NCI-H2081 (cell line): ENCODE measurements at places on chromosomes 1 and 21.
A peak's percentile ranks its signal among the peaks of the same experiment; 100 is the strongest.

GRCh38 chr1:87959236-87959635 is 630.6 kb downstream of the LMO4 start:
- DNase-seq: no peak

GRCh38 chr1:30372792-30373433 is 350.5 kb downstream of the MATN1 start:
- no peak for DNase-seq

- peak; percentile 75 for DNase-seq
Measured at GRCh38 chr1:159798893-159799292, 3.3 kb upstream of the FCRL6 start.

GRCh38 chr1:17094664-17095063 is 24.6 kb downstream of the PADI2 start:
- no peak for DNase-seq

DNA sequence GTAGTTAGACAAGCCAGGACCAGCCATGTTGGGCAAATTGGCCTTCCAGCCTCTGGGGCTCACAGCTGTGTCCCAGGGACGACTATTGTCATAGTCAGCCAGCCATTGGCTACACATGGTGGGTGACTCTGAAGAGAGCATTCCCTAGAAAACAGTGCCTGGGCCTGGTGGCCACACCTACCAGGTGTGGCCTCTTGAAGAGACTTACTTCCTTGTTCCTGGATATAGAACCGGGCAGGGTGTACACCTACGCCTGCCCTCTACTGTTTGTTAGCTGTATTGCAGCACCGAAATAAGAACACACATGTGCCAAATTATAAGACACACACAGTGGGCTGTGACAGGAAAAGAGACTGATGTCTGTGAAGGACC is 134.6 kb upstream of the ARHGEF16 start:
- peak; percentile 16 for DNase-seq

GRCh38 chr1:186557147-186557777 is 96.3 kb upstream of the PDC start:
- no peak for DNase-seq

DNA sequence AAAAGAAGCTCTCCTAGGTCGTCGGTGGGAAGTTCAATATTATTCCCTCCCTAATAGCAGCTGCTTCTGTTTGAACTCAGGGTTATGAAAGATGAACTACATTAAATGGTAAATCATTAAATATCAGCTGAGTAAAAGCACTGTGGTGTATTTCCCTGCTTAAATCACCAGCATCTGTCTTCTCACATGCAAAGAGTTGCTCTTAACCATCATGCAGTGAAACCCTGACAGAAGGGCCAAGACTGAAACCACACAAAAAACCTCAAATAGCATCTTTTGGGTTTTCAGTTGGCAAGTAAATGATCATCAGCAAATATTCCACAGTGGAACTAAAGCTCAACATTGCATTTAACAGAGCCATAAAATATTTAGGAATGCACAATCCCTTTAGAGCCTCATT is 380.0 kb upstream of the ADGRL2 start:
- DNase-seq: no peak

DNA sequence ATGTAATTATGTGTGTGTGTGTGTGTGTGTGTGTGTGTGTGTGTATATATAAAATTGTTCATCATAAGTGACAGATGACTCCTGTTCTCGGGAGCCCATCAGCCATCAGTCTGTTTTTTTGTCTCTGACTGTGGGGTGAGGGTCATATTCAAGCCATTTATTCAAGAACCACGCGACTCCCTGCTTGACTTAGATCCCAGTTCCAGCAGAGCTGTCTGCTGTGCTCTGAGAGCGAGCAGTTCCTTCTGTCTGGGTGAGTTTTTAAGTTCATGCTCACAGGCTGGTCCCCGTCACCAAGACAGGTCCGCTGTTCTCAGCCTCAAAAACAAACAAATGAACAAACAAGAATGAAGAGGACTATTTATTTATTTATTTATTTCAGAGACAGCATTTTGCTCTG is 18.3 kb upstream of the NPPB start:
- DNase-seq: no peak

- DNase-seq: no peak
Measured at GRCh38 chr1:890661-891060, 33.1 kb upstream of the SAMD11 start.

DNA sequence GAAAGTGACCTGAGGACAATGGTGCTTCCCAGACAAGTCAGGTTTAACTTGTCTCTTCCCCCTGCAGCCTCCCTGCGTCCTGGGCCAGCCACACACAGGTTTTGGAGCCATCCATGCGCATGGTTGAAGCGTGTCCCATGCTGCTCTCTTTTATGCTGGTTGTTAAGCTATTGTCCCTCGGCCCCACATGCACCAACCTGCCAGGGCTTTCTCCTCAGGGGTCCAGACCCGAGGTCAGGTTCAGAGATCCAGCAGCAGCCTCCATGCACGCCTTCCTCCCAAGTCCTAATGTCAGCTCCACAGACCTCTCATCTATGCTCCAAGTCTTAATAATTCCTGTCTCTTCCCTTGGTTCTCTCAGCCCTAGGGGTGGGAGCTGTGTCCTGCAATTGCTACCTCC is 1.6 kb downstream of the ABCA4 start:
- no peak for DNase-seq

- no peak for DNase-seq
Measured at GRCh38 chr1:57089221-57089620, 123.4 kb upstream of the C8B start.

DNA sequence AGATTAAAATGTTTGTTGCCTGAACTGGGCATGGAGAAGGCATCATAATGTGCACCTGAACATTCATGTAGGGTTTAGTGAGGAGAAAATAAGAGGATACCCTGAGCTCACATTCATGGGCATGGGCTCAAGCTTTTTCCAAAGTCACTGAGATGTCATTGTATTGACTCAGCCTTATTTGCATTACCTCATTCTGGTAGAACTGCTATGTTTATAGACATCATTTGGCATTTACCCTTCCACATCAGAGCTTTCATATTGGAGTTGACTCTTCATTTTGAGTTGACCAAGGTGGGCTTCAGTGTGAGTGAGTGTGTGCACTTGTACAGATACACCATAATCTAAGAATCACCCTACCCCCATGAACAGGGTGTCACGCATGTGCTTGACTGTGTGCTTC is 143.2 kb downstream of the PBX1 start:
- no peak for DNase-seq

DNA sequence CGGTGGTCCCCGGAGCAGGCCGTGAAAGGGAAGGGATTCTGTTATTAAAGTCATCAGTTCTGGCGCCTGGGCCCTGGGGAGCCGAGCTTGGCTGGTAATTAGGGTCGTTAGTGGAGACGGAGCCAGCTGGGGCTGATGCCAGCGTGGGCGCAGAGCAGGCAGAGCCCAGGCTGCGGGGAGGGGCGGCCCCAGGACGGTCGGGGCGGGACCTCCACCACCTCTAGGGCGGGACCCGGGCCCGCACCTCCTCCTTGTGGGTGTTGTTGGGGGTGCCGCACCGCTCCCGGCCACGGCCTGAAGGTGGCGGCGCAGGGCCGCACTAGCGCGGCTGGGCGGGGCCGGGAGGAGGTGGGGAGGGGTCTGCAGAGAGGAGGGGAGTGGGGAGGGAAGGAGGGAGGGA is 470.6 kb downstream of the PTPRU start:
- DNase-seq: peak; percentile 95

DNA sequence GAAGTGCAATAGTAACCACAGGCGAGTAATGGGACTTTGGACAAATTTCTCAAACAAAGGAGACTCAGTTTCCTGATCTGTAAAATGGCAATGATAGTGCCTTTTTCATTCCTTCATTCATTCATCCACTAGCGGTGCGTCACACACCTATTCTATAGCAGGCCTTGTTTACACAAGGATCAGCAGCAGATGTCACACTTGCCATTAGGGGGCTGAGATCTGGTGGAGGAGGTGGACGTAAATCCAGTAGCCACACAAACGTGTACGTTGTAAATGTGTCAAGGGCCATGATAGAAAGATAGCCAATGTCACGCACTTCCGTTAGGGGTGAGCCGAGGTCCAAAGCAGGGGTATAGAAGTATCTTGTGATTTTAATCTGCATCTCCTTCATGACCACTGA is 34.2 kb downstream of the SERINC2 start:
- no peak for DNase-seq

DNA sequence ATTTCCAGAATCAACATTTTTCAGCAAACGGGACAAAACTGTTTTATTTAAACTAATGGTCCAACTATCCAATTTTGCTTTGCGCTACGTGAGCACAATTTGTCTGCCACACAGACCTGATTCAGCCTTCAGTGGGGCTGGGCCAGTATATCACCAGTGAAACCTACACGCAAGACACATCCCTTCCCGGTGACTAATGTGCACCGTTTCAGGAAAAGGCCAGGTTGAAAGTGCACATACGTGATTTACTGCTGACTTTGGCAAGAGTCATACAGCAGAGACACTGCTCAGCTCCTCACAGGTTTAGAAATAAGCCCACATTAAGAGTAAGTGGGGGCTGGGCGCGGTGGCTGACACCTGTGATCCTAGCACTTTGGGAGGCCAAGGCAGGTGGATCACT is 5.1 kb upstream of the TMEM51 start:
- DNase-seq: no peak

DNA sequence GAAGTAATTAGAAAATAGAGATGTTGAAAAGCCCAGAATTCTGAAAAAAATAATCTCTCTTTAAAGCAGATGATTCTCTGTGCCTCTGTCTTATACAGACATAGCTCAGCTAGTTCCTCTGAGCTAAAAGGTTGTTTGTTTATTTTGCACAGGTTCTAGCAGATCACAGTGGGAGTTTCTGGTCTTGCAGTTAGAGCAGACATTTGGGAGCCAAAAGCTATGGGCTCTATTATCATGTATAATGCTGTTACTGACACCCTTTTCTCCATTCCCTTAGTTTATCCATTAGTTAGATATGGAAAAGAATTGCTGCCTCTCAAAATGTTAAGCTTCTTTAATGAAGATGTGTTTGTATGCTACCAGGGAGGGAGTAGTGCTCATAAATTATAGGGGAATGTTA is 20.5 kb upstream of the CD55 start:
- DNase-seq: no peak

DNA sequence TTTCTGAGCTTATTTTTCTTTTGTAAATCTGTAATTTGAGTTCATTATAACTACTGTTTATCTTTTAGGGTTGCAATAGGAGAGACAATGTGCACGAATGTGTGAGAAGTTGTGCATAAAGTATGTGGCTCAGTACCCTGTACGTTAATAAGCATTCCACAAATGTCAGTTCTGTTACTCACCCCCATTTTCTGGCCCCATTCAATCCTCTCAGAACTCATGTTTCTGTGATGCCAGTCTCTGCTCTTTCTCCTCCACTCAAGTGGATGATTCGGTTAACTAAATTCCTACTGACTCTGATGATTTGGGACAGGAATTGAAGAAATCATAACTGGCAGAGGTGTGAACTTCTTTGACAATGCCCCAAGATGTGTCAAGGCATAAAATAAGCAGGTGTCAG is 10.2 kb upstream of the DMRTB1 start:
- no peak for DNase-seq

GRCh38 chr21:45292399-45293219 is 4.9 kb upstream of the POFUT2 start:
- DNase-seq: peak; percentile 63
